Stimulated activated naive CD8-positive, alpha-beta T cell treated with anti-CD3 and anti-CD28 coated beads, Interleukin-15, Interleukin-2, amounts not matched to agents 100 U/mL and 50 U/mL, for 24 hours (primary cell): ENCODE measurements at places on chromosomes 12 and 14.

- no peak for DNase-seq
These were observed 24.0 kb downstream of the GSG1 start for GRCh38 chr12:13079440-13079906.

DNA sequence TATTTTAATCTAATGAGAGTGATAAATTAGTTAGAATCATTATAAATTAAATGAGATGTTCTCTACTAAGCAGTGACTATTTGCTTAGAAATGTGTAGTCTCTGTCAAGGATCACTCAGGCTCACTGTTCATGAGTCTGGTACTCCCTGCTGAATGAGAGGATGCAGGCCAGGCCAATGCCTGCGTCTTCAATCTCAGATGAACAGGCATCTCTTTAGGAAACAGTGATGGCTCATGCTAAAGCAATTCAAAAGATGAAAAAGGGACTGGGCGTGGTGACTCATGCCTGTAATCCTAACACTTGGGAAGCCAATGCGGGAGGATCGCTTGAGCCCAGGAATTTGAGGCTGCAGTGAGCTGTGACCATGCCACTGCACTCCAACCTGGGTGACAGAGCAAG is 106.8 kb downstream of the ZFC3H1 start:
- DNase-seq: no peak

DNA sequence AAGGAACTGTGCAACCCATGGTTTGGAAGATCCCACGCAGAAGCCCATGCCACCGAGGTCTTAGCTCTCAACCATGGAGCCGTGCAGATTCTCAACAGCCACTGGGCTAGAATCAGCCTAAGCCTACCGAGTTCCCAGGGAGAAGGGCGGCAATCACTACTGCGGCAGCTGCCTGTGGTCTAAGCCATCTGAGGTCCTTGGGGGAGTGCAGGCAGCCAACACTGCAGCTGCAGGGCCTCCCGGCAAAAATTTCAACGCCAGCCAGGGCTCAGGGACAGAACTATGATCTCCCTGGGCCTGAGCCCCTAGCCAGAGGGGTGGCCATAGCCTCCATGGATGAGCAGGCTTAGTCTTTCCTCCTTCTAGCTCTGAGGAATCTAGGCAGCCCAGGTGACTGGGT is 156.8 kb upstream of the CLEC14A start:
- DNase-seq: no peak

- no peak for DNase-seq
These were observed 230.5 kb downstream of the ETNK1 start for GRCh38 chr12:22855456-22855855.

DNA sequence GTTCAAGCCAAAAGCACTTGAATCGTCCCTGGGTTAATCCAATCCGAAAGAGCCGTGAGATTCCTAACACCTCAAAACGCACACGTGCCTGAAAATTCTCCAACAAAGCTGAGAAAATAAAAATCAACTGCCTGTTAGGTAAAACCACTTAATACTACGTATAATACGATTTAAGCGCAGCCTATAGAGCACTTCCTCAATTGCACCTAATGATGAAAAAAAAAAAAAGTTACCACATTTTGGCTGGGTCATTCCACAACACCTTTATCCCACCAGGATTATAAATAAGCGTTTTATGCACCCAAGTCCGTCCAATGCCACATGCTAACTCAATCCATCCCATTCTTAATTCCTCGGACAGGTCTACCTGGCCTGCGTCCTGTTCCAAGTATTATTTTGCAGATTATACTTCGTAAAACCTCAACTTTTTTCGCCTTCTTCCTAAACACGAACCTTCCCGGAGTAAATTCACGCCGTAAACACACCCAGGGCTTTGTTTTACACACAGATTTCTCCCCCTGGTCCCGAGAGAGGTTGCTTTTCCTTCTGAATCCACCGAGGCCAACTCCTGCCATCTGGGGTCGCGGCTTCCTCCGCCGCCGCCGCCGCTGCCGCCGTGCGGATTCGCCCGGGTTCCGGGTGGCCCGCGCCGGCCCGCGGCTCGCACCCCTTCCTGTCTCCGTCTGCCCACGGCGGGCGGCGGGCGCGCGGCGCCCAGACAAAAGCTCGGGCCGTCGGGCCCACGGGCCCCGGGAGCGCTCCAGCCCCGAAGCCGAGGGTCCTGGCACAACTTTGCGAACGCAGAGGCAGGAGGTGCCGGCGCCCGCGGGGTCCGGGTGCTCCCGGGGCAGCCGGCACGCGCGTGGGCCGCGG is 66.2 kb downstream of the RNF34 start:
- DNase-seq: peak; percentile 58
